ENCODE measurements at places on chromosomes 6 and 20.

DNA sequence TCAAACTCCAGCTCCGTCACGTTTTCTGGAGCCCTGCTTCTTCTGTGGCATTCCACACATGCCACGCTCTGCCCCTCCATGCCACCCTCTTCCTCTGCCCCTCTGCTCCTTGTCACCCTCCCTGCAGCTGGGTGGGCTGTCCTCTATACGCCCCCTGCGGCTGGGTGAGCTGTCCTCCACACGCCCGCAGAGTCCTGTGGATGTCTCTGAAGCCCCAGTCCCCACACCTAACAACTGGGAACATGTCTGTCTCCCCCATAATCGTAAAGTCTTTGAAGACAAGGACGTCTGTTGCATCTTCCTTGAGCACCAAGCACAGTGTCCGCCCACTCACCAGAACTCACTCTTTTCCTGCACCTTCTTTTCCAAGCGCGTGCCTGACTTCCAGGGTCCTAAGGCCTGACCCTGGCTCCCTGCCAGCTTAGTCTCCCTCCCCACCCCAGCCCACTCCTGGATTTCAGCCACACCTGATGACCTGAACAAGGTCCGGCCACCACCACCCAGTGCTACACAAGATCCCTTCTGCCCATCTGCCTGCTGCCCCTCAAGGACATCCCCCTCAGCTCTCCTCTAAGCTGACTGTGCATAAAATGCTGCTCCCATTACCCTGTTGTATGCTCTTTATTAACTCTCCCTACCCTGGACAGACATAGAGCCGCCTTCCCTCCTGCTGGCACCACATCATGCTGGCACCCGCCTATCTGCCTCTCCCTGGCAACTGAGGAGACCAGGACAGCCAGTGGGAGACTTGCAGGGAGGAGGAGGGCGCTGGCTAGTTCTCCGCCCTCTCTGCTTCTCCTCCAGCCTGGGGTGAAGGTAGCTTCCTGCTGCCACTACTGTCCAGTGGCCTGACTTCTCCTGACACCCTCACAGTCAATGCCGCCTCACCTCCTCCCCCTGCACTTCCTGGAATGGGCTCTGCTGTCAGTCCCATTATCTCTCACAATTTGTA is 10.7 kb upstream of the PRR18 start:
- no peak for DNase-seq

DNA sequence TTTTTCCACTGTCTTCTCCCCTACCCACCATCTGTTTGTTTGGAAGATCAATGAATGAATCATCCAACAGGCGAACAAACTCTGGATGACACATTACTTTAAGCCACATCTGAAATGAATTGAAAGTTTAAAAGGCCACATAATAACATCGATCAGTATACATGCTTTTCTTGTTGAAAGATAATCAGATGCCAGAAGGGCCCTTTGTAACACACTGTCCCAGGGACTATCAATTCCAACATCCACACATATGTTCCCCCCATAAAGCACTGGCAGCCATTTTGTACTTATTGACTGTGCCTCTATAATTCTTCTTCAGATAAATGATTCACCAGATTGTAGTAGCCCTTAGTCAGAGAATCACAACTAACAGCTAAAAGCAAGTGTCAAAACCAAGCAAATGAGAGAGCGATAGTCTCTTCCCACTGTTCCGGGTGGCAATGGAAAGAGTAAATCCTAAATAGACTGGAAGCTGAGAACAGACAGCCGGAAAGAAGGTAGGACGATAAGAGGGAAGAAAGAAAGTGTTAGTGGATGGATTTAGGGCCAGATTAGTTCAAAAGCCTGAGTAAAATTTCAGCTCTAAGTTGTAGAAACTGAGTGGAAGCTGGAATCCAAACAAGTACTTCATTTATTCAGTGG is 184.9 kb upstream of the TENT5A start:
- DNase-seq = no peak

DNA sequence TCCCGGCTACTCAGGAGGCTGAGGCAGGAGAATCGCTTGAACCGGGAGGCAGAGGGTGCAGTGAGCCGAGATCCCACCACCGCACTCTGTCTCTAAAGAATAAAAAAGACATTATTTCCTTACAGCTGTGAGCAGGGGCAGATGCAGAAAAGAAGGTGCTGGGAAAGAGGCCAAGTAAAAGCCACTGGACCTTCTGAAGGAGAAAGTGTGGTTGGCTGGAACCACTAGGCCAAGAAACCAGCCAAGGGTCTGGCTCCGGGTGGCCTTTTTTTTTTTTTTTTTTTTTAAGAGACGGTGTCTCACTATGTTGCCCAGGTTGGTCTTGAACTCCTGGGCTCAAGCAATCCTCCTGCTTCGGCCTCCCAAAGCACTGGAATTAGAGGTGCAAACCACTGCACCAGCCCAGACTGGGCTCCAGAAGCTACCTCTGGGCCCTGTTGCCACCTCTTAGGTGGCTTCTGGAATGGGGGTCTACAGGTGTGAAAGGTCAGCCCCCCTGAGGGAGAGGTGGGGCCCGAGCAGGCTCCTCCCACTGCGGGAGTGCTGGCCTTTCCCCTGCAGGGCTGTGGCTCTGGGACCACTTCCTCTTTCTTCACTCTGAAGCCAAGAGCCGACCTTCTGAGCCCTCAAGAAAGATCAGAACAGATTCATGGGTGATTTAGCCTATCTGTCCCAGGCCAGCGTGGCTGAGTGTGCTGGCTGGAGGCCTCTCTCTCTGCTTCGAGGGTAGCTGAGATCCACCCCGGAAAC is at the start of gene FGD2:
FGD2 (plus strand) TSS at position 595 of the 750 bp plus-strand sequence. CDS start 163 bp downstream, outside the sequence.
- peak; percentile 72 for DNase-seq

- DNase-seq = no peak
Observed at GRCh38 chr6:87794922-87795885, 93.2 kb upstream of the AKIRIN2 start.

DNA sequence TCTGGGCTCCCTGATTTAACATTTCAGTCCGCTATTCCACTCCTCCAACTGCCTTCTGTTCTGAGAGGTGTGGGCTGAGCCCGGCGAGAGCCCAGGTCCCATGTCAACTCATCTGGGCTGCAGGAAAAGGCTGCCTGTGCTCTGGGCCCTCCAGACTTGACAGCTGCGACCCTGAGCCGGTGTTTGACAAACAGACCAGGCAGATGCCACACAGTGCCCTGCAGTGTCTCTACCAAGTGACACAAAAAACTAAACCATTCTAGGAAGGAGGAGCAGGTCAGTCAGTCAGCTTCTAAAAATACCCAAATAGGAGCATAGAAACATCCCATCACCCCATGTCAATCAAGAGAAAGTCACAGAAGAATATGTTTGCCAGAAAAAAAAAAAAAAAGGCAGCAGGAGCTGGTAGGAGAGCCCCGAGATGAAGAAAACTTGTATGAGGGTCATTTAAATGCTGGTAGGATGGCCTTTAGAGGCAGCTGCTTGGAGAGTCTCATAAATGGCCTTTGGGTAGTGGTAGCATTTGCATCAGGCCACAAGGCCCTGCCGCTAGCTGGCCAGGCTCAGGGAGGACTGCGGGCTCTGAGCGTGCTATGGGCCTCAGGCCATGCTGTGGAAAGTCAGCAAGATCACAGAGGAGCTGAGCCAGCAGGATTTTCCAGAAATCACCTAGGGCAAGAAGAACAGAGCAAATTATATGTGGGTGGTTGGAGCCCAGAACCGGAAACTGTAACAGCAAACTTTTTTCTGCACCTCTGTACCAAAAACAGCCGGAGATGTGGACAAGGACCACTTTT is 36.6 kb upstream of the GFOD1 start:
- no peak for DNase-seq

DNA sequence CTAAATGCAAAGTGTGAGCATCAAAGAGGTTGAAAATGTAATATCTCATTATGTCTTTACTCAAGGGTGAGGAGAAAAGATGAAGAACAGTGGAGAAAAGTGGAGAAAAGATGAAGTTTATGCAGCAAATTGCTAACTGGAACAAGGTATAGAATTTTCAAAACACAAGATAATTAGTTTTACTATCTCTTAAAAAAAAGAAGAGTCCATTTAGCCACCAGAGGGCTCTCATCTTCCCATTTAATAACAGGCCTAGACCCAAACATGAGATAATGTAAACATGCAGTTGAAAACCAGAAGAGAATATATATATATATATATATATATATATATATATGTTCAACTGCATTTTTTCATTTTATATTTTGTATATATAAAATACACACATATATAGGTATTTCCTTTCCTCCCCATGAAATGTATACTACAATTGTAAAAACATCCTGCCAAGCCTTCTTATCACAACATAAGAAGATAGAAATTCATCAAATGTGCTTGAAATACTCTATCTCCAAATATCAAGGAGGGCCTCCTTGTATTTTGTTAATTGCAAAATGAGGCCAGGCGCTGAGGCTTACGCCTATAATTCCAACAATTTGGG is 78.4 kb downstream of the ADTRP start:
- no peak for DNase-seq

DNA sequence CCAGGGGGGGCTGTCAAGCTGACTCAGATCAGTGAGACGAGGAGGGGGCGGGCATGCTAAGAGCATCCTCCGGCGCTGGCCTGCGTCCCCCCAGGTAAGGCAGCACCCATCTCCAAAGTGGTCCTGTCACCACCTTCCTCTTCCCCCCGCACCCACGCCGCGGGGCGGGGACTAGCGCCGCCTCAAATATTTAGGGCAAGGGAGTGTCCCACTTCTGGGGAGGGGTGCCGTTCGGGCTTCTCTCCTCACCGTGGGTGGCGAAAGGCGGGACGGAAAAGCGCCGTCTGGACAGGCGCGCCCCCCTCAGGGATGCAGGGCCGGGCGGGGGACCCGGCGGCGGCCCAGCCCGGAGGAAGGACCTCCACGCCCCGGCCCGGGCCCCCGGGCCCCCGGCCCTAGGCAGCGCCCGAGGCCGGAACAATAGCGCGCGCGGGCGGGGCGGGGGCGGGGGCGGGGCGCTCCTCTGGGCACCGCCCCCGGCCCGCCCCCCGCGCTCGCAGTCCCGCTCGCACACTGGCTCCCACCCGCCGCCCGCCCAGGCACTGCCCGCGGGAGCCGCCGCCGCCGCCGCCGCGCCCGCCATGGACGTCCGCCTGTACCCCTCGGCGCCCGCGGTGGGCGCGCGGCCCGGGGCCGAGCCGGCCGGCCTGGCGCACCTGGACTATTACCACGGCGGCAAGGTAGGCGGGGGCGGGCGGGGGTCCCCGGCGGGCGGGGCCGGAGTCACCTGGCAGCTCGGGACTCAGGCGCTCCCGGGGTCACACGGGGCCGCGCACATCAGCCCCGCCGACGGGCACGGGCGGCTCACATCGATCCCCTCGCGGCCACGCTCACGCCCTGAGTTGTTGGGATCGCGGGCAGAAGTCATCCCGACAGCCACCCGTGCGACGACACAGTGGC is at the start of gene TOX2:
TOX2 (plus strand) TSS at position 542 of the 900 bp plus-strand sequence; CDS start at position 582, 40 bp downstream.
- no peak for DNase-seq

GRCh38 chr6:114115652-114116051 is 144.7 kb upstream of the HDAC2 start:
- no peak for DNase-seq

GRCh38 chr6:1739220-1739619 is 129.5 kb downstream of the FOXC1 start:
- DNase-seq = no peak

- no peak for DNase-seq
Observed at GRCh38 chr6:116451916-116452315, 9.3 kb upstream of the CALHM6 start.

GRCh38 chr20:24836041-24836533 is 113.0 kb upstream of the CST7 start:
- no peak for DNase-seq

- DNase-seq = no peak
Observed at GRCh38 chr6:162681447-162681846, 46.1 kb downstream of the PRKN start.

All from GM12864 (cell line).